Activated CD4-positive, alpha-beta T cell treated with anti-CD3 and anti-CD28 coated beads, Interleukin-2, amount 10 ng/mL, durations not matched to agents 24 days and 14 days (primary cell): ENCODE measurements at places on chromosomes 6 and 20. TPM values are rescaled to one million over a fixed set of nuclear protein-coding genes. Genes with fewer than 3 reads are reported as not detected.

DNA sequence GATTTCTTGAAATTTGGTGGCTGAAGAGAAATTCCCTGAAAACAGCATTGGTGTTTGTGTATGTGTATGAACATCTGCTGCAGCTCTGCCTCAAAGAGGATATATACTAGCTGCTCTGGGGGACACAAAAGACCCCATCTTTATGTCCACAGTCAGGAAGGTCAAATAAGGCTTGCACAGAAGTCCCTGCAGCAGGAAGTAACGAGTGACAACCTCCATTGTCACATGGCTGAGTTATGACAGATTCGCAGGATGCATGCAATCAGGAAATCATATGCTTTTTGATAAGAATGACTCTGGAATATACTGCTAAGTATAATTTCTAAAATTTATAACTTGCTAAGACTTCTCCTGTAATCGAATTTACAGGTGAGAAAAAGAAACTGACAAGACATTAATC is 225.9 kb upstream of the CST7 start:
- peaks cover 11% of the 10 kb centered on the region for H3K27me3 ChIP-seq
- no peak overlapping the region for H3K27ac ChIP-seq
- H3K4me1 ChIP-seq, result no peaks in the 10 kb centered on the region
- no peak for DNase-seq
- H3K4me3 ChIP-seq, result no peak overlapping the region
- no peaks in the 10 kb centered on the region for H3K36me3 ChIP-seq

The SLC17A3 gene
- total RNA-seq, result 0.58 and 0.99 TPM in 2 replicates

The KIZ gene
- total RNA-seq, result 7.5 and 9.3 TPM in 2 replicates

The C6orf118 gene
- total RNA-seq, result not detected in 2 replicates

DNA sequence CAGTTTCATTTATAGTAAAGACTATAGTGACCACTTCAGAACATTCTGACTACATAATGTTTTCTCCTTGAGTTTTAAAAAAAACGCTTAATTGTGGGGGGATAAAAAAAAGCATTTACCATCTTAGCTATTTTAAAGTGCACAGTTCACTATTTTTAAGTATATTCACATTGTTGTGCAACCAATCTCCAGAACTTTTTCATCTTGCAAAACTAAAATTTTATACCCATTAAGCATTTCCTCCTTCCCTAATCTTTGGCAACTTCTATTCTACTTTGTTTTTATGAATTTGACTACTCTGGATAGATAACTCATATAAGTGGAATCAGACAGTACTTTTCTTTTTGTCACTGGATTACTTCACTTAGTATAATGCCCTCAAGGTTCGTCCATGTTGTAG is 62.3 kb downstream of the FKBP5 start:
- no peak overlapping the region for H3K27ac ChIP-seq
- no peaks in the 10 kb centered on the region for H3K27me3 ChIP-seq
- H3K36me3 ChIP-seq, result peaks cover 24% of the 10 kb centered on the region
- H3K4me1 ChIP-seq, result peaks cover 14% of the 10 kb centered on the region
- DNase-seq, result no peak
- H3K4me3 ChIP-seq, result no peak overlapping the region

The HLA-F gene
- total RNA-seq, result 254 and 270 TPM in 2 replicates

The GPR31 gene
- total RNA-seq, result not detected in 2 replicates

DNA sequence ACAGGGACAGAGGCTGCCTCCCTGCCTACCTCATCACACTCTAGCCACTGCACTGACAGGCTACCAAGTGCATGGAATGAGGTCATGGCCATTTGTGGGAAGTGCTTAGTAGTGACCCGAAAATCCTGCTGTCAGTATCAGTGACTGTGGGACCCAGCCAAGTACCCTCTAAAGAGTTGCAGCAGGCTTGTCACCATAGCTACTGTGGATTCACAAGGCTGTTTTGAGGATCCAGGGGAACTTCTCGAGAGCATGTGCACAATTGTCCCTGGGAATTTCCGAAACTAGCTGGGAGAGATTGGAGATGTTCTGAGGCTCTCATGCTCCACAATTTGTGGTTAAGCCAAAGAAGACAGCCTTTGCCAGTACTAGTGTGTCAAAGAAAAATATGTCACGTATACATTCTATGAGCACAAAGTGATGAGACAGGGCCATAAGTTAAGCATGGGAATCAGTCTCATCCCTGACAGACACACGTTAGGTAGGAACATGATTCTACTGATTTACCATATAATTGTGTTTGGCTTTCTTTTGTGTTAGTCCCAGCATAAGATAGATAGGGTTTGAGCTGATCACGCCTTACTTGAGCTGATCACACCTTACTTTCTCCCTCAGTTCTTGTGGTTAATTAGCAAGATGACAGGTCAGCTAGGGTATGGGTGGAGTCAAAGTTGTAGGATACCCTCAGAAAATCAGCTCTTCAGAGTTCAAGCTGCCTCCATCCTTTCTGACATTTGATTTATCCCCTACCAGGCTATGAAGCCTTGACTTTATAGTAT is 42.6 kb upstream of the TMEM170B start:
- H3K4me3 ChIP-seq, result no peak overlapping the region
- no peak overlapping the region for H3K27ac ChIP-seq
- no peaks in the 10 kb centered on the region for H3K36me3 ChIP-seq

The F13A1 gene
- not detected in 2 replicates for total RNA-seq

- H3K4me1 ChIP-seq, result no peaks in the 10 kb centered on the region
- no peak overlapping the region for H3K4me3 ChIP-seq
- H3K27me3 ChIP-seq, result no peaks in the 10 kb centered on the region
- DNase-seq, result no peak
- no peaks in the 10 kb centered on the region for H3K36me3 ChIP-seq
Observed at GRCh38 chr20:60631585-60632287, 620.3 kb upstream of the CDH4 start.

The WFDC10B gene
- total RNA-seq, result not detected in 2 replicates

DNA sequence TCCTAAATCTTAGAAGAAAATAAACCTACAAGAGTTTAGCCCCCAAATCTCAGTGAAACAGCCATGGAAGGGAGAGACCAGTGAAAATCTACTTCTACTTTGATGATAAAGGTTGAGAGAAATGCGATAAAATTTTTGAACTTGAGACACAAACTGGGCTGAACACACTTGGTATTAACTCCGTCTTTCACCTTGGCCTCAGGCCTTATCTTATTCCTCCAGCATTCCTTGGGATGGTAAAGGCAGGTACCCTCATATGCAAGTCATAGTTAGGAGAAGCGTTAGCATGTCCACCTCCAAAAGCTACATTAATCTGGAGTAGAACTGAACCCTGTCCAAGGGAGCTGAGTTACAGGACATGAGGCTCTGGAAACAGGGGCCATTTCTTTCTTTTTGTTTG is 1.2 kb upstream of the SPTLC3 start:
- no peak overlapping the region for H3K4me3 ChIP-seq
- H3K27ac ChIP-seq, result no peak overlapping the region
- DNase-seq, result no peak
- peaks cover 26% of the 10 kb centered on the region for H3K4me1 ChIP-seq
- H3K27me3 ChIP-seq, result peaks cover 9% of the 10 kb centered on the region

DNA sequence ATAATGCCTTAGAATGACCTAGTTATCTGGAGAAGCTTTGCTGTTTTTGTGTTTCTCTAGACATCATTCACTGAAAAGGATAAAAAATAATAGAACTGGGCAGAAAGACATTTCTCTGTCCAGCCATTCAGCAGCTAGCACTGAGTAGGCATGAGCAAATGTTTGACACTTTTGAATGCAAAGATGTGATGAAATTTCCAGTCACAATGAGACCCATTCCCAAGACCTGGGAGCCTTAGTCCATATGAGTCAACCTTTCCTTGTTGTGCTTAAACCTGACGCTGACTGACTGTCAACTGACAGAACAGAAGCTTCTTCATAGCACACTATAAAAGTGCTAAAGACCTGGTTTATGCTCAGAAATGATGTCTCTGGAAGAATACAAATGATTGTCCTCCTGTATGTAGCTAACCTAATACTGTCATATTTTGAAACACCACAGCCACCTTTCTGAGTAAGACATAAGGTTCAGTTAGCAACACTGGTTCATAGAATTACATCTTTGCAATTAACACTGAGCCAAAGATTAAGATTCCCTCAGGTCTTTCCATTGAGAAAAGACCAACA is 17.1 kb downstream of the RALGAPA2 start:
- H3K4me1 ChIP-seq, result peaks cover 9% of the 10 kb centered on the region
- no peaks in the 10 kb centered on the region for H3K36me3 ChIP-seq
- no peak for DNase-seq
- H3K27me3 ChIP-seq, result no peaks in the 10 kb centered on the region

- peaks cover 13% of the 10 kb centered on the region for H3K4me1 ChIP-seq
- H3K4me3 ChIP-seq, result no peak overlapping the region
- no peaks in the 10 kb centered on the region for H3K36me3 ChIP-seq
- no peak overlapping the region for H3K27ac ChIP-seq
Observed at GRCh38 chr6:134627707-134628106, 309.8 kb upstream of the SGK1 start.

GRCh38 chr20:4100679-4101078 is 85.3 kb upstream of the RNF24 start:
- no peaks in the 10 kb centered on the region for H3K36me3 ChIP-seq
- H3K4me3 ChIP-seq, result no peak overlapping the region
- DNase-seq, result no peak
- no peak overlapping the region for H3K27ac ChIP-seq

The ULBP1 gene
- total RNA-seq, result 0.49 and 0.76 TPM in 2 replicates

DNA sequence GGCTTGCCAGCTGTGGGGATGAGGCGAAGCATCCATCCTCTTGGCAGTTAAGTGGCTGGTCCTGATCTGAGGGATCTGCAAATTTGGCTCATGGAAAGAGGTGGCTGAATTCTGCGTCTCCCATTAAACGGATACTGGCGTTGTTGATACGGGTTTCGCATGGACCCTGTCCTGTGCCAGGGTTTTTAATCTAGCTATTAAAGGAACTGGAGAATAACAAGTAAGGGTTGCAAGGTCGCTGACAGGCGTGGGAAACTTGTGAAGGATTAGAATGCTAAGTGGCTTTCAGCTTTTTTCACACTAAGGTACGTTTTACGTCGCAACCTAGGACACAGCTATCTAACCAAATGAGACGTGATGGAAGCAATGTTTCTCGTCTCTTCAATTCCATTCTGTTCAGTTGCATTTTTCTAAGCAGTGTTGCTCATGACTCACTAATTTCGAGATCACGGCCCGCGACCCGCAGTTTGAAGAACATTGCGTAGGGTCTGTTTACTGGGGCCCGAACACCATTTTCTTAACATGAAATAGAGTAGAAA is 852 bp downstream of the GMNN start:
- H3K27ac ChIP-seq, result peak overlapping the region; percentile 99
- H3K36me3 ChIP-seq, result peaks cover 30% of the 10 kb centered on the region
- no peaks in the 10 kb centered on the region for H3K27me3 ChIP-seq
- peaks cover 37% of the 10 kb centered on the region for H3K4me1 ChIP-seq
- DNase-seq, result no peak

The CAGE1 gene
- total RNA-seq, result 0.16 and 0.31 TPM in 2 replicates

- H3K27ac ChIP-seq, result no peak overlapping the region
- H3K27me3 ChIP-seq, result no peaks in the 10 kb centered on the region
- H3K4me3 ChIP-seq, result no peak overlapping the region
- H3K4me1 ChIP-seq, result peaks cover 5% of the 10 kb centered on the region
- no peaks in the 10 kb centered on the region for H3K36me3 ChIP-seq
Observed at GRCh38 chr6:169858293-169858934, 107.0 kb downstream of the ERMARD start.

DNA sequence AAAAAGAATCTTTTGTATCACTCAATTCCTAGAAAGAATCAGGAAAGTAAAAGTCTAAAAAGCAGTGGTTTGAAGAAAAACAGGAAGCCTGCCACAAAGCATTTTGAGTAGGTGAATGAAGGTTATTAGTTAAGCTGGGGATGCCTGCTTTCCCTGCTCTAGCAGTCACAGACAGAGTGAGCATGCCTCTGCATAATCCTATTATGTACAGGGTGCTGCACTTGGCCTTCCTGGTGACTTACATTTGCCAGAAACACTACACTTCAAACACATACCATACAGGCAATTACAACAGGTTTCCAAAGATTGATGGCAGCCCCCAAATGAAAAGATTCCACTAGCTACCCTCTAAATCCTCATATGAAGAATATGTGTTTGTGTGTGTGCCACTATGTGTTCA is 130.8 kb downstream of the TPBG start:
- no peak overlapping the region for H3K27ac ChIP-seq
- no peaks in the 10 kb centered on the region for H3K27me3 ChIP-seq
- no peaks in the 10 kb centered on the region for H3K36me3 ChIP-seq
- H3K4me1 ChIP-seq, result no peaks in the 10 kb centered on the region

GRCh38 chr6:93081901-93082300 is 337.5 kb downstream of the EPHA7 start:
- no peak overlapping the region for H3K27ac ChIP-seq
- no peaks in the 10 kb centered on the region for H3K4me1 ChIP-seq
- DNase-seq, result no peak
- no peaks in the 10 kb centered on the region for H3K36me3 ChIP-seq

The EYA2 gene
- not detected in 2 replicates for total RNA-seq

DNA sequence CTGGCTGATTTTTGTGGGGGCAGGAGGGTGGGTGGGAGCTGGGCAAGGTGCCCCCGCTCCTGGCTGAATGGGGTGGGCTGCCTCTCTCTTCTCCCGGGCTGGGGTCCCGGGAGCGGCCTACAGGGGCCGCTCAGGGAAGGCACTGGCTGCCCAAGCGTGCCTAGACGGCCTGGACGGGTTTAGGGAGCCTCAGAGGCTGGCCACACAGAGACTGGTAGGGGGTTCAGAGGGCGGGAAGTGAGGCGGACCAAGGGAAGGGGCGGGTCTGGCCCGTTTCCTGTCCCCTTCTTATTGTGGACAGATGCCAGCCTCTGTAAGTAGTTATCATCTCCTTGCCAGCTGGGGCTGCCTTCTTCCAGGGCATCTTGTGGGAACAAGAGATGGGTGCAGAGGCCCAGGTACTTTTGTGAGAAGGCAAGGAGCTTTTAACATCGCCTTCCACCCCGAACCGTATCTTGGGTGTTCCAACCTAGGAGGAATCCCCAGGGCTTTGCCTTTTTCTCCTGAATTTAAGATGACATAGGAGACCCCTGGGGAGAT is 437 bp downstream of the CD40 start:
- no peak for DNase-seq
- H3K4me1 ChIP-seq, result peaks cover 14% of the 10 kb centered on the region
- H3K36me3 ChIP-seq, result no peaks in the 10 kb centered on the region
- peak overlapping the region; percentile 91 for H3K4me3 ChIP-seq
- peaks cover 22% of the 10 kb centered on the region for H3K27me3 ChIP-seq

DNA sequence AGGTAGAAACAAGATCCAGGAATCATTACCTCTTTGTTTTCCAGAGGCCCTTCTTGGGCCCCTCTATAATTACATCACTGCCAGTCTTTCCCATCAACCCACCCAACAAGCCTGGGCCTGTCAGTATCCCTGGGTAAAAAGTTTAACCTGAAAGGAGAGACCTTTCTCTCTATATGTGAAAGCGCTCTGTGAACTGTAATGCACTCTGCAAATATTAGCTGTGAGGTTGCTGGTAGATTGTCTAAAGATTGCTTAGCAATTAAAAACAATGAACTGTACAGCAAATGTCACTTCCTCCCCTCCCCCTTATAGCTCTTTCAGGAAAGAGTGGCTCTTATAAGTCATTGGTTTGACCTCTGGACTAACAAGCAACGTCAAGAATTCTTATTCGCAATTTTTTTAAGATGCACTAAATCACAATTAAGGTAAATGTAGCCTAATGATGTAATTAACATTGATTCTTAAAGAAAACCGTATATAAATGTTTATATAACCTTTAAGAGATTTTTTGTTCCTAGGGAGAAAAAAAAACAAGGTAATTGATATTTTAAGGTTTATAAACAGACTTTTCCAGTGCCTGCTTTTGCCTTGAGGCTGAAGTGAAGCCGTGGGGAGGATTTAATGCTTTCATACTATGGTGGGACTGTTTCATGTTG is 18.4 kb downstream of the ECT2L start:
- peaks cover 2% of the 10 kb centered on the region for H3K27me3 ChIP-seq
- no peak overlapping the region for H3K27ac ChIP-seq
- H3K4me1 ChIP-seq, result peaks cover 25% of the 10 kb centered on the region
- H3K36me3 ChIP-seq, result no peaks in the 10 kb centered on the region
- DNase-seq, result no peak
- no peak overlapping the region for H3K4me3 ChIP-seq

GRCh38 chr20:33162313-33162712 is 5.6 kb upstream of the BPIFA2 start:
- H3K4me3 ChIP-seq, result no peak overlapping the region
- no peaks in the 10 kb centered on the region for H3K36me3 ChIP-seq
- no peak overlapping the region for H3K27ac ChIP-seq
